ENCODE measurements at places on chromosomes 16 and 17.

GRCh38 chr17:80475910-80476876 is at the start of gene NPTX1:
NPTX1 (minus strand) TSS chr17:80476607; CDS start chr17:80476446, 161 bp downstream.
- DNase-seq, result no peak

GRCh38 chr17:2928294-2928890 is 132.2 kb downstream of the RAP1GAP2 start:
- DNase-seq, result no peak

DNA sequence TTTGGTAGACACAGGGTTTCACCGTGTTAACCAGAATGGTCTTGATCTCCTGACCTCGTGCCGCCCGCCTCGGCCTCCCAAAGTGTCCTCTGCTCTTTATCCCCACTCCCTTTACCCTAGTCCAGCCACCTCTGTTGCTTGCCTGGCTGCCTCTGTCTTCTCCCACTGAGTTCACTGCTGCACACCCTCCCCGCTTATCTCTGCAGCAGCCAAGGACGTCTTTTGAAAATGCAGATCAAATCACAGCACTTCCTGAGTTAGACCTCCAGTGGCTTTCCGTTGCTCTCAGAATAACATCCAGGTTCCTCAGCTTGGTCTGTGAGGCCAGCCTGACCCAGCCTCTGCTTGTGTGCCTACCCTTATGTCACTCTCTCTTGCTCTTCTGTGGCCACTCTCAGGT is 5.4 kb downstream of the METTL22 start:
- no peak for DNase-seq

DNA sequence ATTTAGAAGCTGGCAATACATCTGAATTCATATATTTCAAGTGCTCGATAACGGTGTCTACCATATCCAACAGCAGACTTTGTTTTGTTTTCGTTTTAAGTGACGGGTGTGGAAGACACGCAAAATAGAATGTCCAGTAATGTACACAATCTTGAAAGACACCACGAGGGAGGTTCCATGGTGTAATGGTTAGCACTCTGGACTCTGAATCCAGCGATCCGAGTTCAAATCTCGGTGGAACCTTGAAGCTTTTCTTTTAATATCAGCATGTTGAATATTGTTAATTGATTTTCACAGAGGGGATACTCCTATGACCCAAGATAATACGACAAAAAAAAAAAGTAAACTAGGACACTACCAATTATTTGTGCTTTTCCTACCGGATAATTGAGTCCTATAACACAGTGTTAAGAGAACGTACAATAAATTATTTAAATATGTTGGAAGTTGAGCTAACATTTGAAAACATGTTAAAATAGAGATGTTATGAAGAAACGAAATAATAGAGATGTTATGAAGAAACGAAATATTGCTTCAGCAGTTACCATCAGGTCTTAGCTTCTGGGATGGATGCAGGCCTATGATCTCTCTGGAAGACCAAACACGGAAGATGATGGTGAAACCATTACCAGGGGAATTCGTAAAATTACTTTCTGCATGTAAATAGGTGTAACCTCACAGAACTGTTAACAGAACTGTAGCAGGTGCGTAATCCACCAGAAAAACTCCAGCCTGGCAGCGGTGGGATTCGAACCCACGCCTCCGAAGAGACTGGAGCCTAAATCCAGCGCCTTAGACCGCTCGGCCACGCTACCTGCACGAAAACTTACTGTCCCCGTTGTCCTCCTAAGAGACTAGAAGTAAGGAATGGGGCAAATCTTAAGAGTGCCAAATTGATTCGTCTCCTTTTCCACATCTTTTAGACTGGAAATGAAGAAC is 1.5 kb upstream of the ALOXE3 start:
- DNase-seq, result peak; percentile 78

DNA sequence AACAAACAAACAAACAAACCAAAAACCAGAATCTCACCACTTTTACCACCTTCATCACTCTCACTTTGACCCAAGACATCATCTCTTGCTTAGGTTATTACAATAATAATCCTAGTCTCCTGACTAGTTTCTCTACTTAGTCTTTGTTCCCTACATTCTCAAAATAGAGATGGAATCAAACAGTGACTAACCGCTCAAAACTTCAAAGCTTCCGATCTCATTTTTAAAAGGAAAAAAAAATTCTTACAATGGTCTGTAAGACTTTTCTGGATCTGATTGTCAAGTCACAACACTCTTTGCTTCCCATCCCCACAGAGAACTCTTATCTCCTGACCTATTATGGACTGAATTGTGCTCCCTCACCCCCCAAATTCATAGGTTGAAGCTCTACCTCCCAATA is 60.9 kb downstream of the SPAG9 start:
- no peak for DNase-seq

DNA sequence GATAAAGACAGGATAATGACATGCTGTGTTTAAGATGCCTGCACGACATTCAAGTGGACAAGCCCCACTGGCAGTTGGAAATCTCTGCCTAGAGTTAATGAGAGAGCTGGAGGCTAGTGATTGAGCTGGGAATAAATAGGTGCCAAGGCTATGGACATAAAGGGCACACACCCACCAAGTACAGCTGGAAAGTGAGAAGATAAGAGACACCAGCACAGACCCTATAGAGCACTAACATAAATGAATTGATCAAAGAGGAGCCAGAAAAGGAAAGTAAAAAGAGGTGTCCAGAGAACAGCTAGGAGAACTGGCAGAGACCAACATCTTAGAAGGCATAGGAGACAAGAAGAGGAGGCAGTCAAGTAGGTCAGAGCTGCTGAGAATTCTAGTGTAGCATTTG is 101.2 kb downstream of the YPEL2 start:
- no peak for DNase-seq

GRCh38 chr16:64452446-64452845 is 669.4 kb downstream of the CDH11 start:
- no peak for DNase-seq

DNA sequence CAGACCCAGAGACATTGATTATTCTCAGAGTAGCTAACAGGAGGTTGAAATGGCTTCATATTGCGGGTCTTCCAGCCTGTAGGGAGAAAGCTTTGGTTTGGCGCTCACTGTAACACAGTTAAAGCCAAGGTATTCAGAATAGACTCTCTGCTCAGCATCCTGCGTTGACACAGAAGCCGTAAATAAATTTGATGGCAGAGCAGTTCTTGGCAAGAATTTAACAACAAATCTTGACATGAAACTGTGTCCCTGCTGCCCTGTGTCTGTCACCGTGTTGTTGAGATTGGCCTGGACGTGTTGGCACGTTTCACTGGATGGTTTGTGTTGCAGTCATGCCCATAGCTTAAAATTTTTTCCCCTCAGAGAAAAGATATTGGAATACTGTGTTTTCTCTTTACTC is 359.6 kb downstream of the SNX29 start:
- DNase-seq, result no peak

DNA sequence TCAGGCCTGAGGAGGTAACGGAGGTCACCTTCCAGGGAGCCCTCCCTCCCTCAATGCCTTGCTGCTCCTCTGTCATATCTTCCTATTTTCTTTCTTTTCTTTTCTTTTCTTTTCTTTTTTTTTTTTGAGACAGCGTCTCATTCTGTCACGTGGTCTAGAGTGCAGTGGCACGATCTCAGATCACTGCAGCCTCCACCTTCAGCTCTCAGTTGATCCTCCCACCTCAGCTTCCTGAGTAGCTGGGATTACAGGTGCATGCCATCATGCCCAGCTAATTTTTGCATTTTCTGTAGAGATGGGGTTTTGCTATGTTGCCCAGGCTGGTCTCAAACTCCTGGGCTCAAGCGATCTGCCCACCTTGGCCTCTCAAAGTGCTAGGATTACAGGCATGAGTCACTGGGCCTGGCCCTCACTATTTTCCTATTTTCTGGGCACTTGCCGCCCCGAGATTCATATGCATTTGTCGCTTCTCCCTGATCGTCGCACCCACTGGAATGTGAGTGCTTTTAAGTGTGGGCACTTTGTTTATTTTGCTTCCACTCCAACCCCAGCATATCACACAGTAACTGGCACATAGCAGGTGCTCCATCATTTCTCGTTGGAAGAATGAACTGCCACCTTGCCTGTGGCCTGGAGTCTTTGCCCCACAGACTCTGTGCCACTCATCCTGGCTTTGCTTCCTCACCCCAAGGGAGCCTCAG is 31.7 kb downstream of the CPNE2 start:
- no peak for DNase-seq

DNA sequence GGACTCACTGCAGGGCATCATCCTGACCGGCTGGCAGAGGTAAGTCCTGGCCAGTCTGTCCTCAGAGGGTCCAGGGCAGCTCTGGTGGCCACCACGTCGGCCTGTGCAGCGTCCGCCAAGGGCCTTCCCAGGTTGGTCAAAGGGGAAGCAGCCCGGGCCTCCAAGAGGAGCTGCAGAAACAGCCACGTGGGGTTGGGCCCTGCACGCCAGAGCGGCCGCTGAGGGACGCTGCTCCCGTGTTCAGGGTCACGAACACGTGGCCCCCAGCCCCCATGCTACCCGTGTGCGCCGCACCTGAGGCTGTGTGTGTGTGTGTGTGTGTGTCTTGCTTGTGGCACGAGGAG is 13.3 kb downstream of the CYBC1 start:
- DNase-seq, result no peak

DNA sequence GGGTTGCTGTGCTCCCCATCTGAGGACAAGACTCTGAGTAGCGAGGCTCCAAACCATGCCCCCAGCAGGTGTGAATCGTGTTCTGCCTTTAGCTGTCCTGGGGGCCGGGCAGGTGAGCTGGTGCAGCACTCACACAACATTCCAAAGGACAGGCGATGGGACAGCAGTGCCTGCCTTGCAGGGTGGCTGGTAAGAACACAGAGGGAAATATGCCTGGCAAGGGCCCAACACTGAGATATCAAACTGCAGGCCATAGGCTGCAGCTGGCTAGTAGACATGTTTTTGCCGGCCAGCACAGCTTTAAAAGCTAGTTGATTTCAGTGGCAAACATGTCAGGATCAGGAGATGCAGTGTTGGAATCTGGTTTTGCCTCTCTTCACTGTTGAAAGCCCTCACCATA is 23.6 kb downstream of the CLEC16A start:
- DNase-seq, result no peak

- peak; percentile 39 for DNase-seq
Observed at GRCh38 chr16:3149630-3150345, 15.0 kb downstream of the ZNF213 start.

GRCh38 chr17:82205720-82206508 is 6.7 kb downstream of the CCDC57 start:
- DNase-seq, result peak; percentile 71

GRCh38 chr17:39867084-39867879 is 720 bp upstream of the ZPBP2 start:
- peak; percentile 53 for DNase-seq

GRCh38 chr16:51658531-51658930 is 507.5 kb upstream of the SALL1 start:
- DNase-seq, result no peak

GRCh38 chr16:78522327-78522726 is 422.9 kb downstream of the WWOX start:
- no peak for DNase-seq

GRCh38 chr17:4038076-4038475 is 73.8 kb upstream of the ATP2A3 start:
- no peak for DNase-seq

DNA sequence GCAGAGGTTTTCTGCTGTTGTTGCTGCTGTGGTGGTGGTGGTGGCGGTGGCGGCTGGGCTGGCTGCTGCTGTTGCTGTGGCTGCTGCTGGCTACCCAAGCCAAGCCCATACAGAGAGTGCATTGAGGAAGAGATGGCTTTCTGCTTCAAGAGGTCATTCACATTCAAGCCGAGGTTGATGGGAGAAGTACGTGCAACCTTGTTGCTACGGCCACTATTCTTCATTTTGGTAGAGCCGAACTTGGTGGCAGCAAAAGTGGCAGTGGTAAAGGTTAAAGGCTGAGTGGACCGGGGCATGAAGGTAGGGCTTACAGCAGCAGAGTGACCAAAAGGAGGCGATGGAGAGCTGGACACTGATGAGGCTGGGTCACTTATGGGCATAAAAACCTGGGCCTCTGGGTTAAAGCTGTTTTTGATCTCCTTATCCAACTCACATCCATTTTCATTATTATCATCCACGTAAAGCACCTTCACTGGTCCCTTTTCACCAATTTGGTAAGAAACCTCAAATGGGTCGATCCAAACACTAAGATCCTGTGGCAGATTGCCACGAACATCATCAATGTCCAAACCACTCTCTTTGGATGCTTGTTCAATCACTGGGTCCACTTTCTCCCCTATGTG is 2.8 kb downstream of the TOB1 start:
- peak; percentile 23 for DNase-seq

DNA sequence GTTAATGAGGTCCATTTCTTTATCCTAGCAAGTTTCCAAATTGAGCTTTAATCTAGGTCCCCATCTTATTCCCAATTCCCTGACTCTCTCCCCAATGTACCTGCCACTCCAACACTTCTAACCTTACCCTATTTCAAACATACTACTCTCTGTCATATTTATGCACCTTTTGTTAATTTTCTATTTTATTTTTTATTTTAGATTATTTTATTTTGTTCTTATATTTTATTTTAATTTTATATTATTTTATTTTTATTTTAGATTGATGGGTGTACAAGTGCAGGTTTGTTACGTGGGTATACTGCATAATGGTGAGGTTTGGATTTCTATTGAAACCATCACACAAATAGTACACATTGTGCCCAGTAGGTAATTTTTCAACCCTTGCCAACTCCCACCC is 333.9 kb upstream of the ERCC4 start:
- DNase-seq, result no peak

GRCh38 chr17:43536236-43536992 is 9.7 kb downstream of the ETV4 start:
- no peak for DNase-seq
